PC-3 (cell line): ENCODE measurements at places on chromosomes 16 and 17. TPM values are rescaled to one million over a fixed set of nuclear protein-coding genes. Genes with fewer than 3 reads are reported as not detected.

The GINS3 gene
- 17.5 and 19.6 TPM in 2 replicates for total RNA-seq

The LHX1 gene
- total RNA-seq, result not detected in 2 replicates

The VWA3A gene
- not detected in 2 replicates for total RNA-seq

The NDRG4 gene
- total RNA-seq, result 14.2 and 26.6 TPM in 2 replicates

- no peak for DNase-seq
Measured at GRCh38 chr16:56314244-56314850, 111.0 kb downstream of the AMFR start.

DNA sequence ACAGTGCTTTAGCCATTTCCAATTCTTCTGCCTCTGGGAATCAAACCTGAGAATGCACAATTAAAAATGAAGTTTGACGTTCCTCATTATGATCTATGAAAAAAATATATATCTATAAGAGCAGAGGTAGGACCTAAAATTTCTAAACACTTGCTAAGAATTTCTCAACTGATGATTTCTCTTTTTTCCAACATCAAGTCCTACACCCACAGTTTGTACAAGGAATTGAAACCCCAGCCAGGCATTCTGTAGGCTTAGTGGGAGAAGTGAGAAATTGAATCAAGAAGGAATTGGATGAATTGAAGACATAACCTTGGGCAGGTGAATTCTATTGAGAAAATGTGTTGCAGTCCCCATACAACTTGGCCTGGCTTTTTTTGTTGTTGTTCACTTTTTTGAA lies 2.7 kb downstream of the CACNG3 start:
- DNase-seq, result no peak

DNA sequence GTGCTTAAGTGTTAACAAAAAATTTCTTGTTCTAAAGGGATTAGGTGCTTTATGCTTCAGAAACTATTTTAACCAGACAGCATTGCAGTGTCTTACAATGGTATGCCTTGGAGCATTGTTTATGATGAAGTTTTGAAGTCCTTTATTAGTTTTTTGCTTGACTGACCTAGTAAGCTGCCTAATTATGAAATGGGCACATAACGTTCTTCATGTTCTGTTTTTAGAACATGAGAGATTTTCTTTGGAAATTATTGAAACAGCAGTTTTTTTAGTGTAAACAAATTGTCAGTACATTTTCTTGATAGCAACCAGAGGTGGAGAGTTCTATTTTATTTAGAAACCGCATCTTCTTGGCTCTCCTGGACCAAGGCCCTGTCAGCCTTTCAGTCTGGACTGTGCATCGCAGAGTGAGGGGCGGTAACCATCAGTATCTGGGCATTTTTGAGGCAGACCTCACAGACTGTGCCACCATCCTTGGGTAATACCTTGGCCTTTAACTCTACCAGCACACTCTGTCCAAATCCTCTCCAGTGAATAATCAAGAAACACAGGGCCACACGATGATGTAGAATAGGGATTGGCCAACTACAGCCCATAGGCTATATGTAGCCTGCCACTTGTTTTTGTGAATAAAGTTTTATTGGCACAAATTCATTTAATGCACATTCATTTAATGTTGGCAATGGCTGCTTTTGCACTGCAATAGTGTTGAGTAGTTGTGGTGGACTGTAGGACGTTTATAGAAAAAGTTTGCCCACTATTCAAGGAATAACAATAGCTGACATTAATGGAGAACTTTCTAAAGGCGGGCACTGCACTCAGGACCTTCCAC lies 81.1 kb downstream of the VPS35L start:
- no peak for DNase-seq

DNA sequence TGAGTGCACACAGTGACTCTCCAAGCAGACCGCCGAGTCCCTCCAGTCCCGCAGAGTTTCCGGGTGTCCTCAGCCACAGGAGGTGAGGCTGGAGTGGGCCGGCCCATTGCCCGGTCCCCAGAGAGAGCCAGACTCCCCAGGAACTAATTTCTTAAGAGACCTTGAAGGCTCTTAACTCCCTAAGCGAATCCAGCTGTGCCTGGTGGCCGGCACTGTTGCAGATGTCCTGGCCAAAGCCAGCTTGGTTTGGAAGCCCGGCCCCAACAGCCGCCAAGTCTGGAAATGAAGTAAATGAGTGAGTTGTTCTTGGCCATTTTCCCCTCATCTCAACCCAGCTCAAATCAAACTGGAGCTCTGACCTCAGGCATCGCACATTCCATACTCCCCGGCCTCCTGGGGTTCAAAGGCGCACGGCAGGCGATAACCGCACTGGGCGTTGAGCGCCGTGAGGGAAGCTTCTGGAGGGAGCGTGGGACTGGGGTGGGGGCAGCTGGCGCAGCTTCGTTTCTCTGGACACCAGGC lies 42.0 kb downstream of the CMIP start:
- DNase-seq, result no peak

DNA sequence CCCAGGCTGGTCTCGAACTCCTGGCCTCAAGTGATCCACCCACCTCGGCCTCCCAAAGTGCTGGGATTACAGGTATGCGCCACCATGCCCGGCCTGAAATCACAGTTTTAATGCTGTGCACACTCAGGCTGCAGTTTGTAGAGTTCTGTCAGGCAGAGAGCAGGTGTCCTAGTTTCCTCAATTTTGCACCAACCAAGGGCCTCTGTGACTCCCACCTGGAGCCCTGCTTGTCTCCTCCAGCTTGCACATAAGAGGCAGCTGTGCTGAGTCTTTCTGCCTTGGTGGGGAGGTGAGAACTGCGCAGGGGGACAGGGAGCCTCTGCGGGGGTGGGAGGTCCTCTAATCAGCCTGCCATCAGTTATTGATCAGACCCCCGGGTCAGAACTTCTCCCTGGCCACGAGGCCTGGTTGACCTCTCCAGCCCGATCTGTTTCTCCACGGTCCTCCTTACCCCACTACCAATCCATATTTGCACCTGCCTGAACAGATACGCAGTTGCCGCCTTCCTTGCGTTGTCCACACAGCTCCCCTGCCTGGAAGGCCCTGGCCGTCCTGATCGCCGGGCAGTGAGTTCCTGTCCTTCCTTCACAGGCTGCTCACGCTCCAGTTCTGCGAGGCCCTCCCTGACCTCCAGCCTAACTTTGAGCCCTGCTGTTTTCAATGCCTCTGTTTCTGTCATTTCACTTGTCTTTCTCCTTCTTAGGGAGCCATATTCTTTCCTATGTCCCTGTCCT lies 48.1 kb upstream of the SIAH1 start:
- no peak for DNase-seq

- no peak for DNase-seq
Measured at GRCh38 chr17:51185763-51186332, 19.6 kb downstream of the NME2 start.
